ENCODE measurements at places on chromosomes 16 and 17.

DNA sequence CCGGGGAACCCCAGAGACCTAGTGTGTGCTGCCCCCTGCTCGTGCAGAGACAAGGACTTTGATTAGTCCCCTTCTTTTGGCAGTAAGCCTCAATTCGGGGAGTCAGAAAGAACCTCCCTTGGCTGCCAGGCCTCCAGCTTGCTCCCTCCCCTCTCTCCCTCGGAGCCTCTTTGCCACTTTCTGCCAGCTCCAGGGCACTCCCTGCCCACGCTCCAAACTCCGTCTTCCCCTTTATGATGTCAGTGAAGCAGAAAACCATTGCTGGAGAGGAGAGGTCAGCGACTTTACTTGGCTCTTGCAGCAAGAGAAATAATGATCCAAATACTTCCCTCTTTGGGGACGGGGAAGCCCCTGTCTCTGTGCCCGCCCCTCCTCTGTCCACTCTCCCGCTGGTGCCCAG lies 28.1 kb downstream of the TTYH2 start:
- no peak for DNase-seq

- DNase-seq, result no peak
These were observed 184.9 kb downstream of the SEC14L1 start for GRCh38 chr17:77325577-77326075.

DNA sequence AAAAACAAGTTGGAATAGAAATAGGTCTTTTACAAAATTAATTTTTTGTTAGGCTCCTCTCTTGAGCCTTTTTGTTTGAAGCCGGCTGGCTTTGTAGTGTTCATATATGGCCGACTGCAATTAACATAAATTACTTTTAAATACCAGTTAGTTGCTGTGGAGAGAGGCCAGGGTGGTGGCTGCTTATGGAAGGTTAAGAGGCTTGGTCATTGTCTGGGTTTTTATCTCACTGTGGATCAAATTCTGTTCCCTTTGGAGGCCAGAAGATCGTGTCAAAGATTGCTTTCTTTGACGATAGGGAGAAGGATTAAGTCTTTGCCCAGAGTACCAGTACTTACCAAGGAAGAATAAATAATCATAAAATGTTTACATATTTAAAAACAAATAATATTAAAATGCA lies 39.9 kb downstream of the MSI2 start:
- DNase-seq, result peak; percentile 27

DNA sequence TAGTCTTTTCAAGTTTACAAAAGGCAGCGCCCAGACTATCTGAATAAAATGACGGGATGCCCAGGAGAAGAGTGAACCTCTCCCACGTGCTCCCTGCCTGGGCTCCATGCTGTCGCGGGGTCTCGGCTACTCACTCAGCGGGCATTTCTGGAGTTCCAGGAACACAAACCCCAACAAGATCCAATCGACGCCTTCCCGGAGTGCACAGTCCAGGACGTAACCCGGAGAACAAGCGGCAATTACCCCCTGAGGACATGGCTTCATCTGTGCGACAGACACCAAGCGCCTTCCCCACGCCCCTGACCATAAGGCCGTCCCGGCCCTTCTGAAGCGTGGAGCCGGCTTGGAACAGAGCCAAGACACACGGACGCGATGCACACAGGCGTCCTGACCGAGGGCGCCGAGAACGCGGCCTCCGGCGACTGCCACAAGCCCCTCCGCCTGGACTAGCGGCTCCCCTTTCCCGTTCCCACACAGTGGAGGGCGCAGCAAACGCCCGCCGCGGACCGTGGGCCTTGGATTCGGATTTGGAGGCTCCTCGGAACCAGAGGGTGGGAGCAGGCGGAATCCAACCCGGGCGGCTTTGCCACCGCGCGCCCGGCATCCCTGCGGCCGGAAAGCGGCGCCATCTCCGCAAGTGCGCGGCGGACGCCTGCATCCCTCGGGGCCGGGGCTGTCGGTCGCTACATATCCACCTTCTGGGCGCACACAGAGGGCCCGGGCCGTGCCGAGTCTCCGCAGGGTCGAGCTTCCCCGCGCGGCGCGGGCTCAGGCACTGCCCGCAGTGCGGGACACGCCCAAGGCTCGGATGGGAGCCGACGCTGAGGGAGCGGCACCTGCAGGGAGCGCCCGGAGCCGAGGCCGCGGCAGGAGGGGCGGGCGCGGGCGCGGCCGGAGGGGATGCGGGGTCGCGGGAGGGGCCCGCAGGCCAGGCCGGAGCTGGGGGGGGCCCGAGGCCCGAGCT lies 725 bp downstream of the ABCA3 start:
- no peak for DNase-seq

- DNase-seq, result no peak
These were observed 46.3 kb downstream of the TANGO6 start for GRCh38 chr16:68889508-68890150.

DNA sequence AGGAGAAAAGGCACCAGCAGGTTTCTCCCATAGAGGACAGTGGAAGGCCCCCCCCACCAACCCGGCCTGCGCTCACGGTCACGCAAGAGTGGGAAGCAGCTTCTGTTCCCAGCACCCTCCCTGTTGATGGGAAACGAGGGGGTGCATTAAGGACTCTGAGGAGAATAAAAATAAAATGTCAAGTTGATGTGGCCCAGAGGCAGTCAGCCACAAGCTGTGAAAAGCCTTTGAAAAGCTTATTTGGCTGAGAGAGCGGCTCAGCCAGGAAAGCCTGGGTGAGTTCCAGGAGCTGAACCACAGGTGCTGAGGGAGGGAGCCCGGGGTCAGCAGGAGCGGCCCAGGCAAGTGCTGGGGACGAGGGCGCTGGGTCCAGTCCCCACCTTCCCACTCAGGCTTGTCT lies 26.9 kb upstream of the SPATA32 start:
- no peak for DNase-seq

DNA sequence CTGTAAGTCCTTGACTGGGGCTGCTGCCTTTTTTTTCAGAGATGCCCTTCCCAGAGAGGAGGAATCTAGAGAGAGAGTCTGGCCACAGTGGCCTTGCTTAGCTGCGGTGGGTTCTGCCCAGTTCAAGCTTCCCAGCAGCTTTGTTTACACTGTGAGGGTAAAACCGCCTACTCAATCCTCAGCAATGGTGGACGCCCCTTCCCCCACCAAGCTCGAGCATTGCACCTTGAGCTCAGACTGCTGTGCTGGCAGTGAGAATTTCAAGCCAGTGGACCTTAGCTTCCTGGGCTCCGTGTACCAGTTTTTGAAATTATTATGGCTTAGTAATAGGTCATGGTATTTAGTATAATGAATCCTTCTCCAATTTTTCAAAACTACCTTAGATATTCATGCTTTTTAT lies 395.4 kb downstream of the NPIPA7 start:
- no peak for DNase-seq

GRCh38 chr17:79216826-79217225 lies 142.2 kb downstream of the ENGASE start:
- no peak for DNase-seq

DNA sequence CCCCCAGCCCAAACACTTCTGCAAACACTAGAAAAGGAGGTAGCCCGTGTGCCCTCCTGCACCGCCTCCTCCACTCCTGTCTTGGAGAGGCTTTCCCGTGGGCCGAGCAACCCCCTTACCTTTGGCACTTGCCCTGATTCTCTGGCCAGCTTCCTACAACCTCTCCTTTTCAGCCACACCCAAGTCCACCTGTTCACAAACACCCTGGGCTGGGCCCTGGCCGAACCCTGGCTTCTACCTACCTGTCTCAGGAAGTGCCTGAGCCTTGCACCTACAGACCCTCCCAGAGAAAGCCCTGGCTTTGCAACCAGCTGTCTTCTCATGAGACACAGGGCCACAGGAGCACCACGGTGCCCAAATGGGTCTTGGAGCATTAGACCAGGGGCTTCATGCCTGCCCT lies 2.0 kb upstream of the ANTKMT start:
- no peak for DNase-seq

GRCh38 chr16:16025214-16025968 lies 76.0 kb downstream of the ABCC1 start:
- no peak for DNase-seq

- DNase-seq, result no peak
These were observed 17.2 kb downstream of the USP7 start for GRCh38 chr16:8946544-8946943.

DNA sequence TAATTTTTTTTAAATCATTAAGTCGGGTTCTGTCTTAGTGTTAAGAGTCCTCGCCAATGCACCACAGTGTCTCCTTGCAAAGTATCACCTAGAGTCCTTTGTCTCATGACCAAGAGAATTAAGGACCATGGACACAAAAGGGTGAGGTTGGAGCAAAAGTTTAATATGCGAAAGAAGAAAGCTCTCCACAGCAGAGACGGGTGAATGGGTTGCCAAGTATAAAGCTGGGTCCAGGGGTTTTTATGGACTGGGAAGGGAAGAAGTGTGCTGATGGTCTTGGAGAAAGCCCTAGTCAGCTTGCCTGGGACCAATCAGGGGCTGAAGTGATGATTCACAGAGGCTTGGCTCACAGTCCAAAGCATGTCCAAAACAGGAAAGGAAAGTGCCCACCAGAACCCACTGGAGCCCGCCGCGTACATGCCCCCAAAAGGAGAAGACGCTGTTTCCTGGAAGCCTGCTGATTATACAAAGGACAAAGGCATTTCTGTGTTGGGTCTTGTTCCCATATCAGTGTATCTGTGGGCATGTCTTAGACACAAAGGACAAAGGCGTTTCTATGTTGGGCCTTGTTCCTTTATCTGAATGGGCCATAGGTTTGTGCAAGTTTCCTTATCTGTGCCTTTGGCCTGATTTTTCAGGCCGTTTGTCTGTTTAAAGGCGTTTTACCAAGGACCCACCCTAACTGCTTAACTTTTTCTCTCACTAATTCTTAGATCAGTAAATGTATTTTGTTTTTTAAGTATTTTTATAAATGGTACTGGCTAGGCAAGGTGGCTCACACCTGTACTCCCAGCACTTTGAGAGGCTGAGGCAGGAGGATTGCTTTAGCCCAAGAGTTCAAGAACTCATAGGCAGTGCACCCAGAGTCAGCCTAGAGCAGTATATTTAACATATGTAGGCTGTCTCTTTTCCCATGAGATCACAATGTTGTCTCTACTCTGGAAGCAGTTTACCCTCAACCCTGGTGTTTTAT lies 28.7 kb upstream of the ATF7IP2 start:
- DNase-seq, result no peak

DNA sequence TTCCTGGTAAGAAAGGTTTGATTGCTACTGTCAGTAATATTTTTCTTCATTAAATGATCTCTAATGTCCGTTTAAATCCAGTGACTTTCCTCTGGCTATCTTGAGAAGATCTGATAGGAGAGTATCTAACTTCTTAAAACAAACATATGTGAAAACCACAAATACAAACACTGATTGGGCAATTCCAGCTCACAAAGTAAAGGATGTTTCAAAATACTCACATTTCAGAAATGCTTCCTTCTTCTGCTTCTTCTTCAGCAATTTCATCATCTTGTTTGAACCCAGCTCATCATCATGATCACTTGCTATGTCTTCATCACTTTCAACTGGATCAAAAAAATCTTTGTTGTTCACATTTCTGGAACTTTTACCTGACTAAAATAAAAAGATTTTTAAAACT lies 64.3 kb upstream of the RBL2 start:
- no peak for DNase-seq

- DNase-seq, result no peak
These were observed 23.6 kb upstream of the RMI2 start for GRCh38 chr16:11321662-11322061.

DNA sequence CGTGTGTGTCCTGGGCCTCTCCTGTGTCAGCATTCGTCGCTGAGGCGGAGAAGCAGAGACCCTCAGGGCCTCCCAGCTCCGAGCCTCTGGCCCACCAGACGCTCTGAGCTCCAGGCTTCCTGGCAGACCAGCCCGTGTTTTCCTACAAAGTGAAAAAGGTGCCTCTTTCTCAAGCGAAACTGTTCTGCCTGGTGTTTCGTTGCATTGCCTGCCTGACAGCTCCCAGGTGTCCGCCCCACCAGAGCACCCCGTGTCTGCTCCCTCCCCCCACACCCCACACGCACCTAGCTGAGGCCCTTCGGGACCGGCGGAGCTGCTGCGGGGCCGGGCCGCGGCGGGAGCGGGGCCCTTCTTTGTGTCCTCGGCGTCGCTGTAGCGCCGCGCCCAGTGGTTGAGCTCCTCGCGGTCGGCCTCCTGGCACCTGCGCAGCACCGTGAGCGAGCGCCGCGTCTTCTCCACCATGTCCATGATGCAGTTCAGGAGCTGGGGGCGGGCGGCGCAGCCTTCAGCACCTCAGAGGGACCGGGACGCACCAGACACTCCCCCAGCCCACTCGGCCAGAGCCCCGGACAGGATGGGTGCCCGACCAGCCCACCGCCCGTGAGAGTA lies 14.7 kb upstream of the PABPN1L start:
- no peak for DNase-seq

GRCh38 chr16:58638148-58639036 lies 8.8 kb upstream of the CNOT1 start:
- DNase-seq, result no peak

DNA sequence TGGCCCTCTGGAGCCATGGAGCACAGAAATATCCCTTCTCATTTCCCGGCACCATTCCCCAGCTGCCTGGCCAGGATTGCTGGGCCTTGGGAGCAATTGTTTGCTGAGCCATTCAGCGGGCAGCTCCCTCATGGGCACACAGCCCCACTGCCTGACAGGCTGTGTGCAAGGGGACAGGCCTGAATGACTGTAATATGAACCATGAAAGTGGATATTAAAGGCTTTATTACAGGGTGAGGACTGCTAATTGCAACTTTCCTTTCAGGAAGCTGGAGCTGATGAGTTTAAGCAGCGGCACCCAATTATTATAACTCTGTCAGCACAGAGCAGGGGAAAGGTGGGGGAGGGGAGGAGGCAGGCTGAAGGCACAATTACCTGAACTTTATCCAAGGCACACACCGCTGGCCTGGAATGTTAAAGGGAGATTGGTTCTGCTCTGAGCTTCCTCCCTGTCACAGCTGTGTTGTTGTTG lies 159.8 kb upstream of the SDK2 start:
- peak; percentile 69 for DNase-seq

GRCh38 chr17:48429156-48429555 lies 858 bp downstream of the SKAP1 start:
- DNase-seq, result no peak

GRCh38 chr16:85682516-85682915 lies 6.2 kb downstream of the GINS2 start:
- DNase-seq, result no peak

GRCh38 chr16:74738113-74738541 lies 36.5 kb downstream of the FA2H start:
- DNase-seq, result no peak

DNA sequence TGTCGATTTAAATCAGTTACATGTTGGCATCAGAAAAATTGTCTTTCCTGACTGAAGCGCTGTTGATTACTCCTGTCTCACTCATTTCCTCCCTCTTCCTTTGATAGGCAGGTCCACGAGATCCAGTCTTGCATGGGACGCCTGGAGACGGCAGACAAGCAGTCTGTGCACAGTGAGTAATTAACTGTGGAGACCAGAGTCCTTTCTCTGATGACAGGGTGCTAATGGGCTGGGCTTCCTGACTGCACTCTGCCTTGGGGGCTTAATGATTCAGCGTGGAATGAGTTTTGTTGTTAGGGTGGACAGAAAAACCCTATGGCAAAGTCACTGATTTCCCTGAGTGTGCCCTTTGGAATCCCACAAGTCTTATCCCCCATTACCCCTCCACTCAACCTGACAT lies 6.5 kb downstream of the GOSR2 start:
- DNase-seq, result no peak
